GOT3 (cell line): ENCODE measurements at places on chromosomes 3 and 15.

- DNase-seq: no peak
These were observed 1013.3 kb downstream of the TUSC7 start for GRCh38 chr3:117722856-117723255.

GRCh38 chr3:129020691-129021090, 19.6 kb downstream of the EFCC1 start:
- no peak for DNase-seq

DNA sequence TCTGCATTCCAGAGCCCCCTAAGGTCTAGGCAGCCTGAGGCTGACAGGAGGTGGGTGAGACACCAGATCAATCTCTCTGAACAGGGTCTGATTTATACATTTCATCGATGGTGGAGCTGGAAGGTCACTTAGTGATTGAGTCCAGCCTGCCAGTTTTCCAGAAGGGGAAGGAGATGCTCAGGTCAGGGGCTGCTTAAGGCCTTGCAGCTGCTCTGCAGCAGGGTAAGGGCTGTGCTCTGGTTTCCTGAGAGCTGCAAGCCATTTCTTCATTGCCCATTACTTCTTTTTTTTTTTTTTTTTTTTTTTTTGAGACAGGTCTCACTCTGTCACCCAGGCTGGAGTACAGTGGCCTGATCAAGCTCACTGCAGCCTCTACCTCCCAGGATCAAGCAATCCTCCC, 10.7 kb downstream of the TADA3 start:
- DNase-seq: no peak

DNA sequence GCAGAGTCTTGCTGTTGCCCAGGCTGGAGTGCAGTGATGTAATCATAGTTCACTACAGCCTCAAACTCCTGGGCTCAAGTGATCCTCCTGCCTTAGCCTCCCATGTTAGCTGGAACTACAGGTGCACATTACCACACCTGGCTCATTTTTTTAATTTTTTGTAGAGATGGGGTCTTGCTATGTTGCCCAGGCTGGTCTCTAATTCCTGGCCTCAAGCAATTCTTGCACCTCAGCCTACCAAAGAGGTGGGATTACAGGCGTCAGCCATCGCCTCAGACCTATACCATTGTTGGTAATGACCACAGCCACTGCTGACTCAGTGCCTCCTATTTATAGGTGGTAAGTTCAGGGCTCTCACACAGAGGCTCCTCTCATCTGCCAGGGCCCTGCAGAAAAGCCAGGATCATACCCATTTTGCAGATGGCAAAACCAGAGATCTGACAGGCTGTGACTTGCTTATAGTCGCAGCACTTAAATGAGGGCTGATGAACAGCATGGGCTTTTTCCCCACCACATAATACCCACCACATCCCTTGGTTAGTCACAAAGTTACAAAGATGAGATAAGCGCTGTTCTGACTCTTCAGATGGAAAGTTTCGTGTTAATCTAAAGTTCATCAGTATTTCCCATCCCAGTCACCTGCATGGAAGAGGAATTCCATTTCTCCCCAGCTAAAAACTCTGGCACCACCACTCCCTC, 21.8 kb upstream of the SPATA12 start:
- no peak for DNase-seq

- DNase-seq: no peak
These were observed 43.5 kb upstream of the BDH1 start for GRCh38 chr3:197599089-197599765.

DNA sequence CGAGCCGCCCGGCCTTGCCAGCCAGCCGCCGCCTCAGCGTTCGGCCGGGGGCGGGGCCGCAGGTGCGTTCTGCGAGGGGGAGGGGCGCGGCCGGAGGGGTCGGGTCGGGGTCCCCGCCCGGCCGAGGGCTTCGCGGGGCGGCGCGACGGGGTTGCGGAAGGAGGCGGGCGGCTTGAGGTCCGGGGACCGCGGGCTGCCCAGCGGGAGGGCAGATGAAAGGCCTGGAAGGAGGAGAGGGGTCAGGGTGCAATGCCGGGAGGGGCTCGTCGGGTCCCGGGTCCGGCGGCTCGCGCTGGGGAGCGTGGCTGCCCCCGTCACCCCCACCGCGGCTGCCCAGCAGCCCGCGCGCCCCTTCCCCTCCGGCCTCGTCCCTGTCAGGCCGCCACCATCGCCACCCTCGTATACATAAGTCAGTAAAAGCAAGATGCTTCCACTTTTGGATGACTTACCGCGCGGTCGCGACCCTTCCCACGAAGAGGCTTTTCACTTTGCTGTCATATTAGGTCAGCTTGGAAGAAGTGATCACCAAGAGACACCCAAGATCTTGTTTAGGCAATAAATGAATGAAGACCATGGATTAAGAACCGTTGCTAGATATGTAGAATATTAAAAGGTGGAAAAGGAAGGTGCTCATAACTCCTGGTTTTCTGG, 620 bp upstream of the ANP32A start:
- DNase-seq: no peak

DNA sequence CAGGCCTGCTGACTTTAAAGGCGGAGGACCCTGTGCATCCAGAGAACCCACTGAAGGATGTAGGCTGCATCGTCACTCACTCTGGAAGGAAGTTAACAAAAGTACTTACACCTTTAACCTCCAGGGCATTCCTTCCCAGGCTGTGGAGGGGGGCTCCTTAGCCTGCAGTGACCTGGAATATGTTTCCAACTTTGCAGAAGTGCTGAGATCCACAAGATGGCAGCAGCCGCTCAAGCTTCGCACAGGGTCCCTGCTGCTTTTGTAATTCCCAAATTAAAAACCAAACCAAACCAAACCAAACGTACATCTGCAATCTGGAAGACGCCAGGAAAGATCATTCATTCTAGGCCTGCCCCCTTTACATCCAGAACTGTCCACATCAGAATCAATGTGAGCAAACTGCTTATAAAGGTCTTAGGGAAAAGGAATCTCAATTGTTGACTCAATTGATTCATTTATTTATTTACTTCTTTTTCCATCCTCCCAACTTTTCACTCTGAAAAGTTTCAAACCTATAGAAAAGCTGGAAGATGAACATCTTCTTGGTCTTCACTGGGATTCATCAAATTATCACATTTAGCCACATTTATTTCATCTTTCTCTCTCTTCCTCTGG, 70.5 kb upstream of the KLHL25 start:
- DNase-seq: no peak

DNA sequence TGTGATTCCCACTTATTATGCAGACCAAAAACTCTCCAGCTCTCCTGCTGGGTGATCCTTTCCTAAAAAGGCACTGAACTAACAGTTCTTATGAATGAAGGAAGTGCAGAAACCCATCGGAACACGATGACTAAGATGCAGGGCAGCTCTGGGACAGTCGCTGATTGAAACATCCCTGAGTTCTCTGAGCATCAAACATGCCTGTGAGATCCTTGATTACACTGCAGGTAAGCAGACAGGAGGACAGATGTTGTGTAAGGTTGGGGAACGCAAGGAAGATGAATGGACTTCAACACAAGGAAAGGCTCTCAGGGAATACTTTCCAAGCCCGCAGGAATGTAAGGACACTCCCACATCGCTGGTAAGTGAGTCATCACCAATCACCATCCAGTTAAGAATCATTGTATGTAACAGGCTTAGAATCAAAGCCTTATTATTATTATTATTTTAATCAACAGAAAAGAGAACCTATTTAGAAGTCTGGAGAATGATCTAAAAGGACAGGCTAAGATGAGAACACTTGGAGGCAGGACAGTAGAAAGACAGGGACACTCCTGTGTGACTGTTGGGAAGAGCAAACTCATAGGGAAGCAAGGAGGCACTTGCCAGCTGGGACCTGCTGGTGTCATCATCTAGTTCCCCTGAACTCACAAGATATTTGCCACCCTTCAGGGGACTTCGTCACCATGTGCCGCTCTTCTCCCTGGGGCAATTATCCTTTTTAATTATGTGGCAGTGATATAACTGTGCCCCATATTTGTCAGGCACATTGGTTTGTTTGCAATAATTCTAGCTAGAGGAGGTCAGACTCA, 26.0 kb downstream of the TMEM158 start:
- no peak for DNase-seq

- DNase-seq: no peak
These were observed 48.0 kb upstream of the WDR72 start for GRCh38 chr15:53807501-53807900.

DNA sequence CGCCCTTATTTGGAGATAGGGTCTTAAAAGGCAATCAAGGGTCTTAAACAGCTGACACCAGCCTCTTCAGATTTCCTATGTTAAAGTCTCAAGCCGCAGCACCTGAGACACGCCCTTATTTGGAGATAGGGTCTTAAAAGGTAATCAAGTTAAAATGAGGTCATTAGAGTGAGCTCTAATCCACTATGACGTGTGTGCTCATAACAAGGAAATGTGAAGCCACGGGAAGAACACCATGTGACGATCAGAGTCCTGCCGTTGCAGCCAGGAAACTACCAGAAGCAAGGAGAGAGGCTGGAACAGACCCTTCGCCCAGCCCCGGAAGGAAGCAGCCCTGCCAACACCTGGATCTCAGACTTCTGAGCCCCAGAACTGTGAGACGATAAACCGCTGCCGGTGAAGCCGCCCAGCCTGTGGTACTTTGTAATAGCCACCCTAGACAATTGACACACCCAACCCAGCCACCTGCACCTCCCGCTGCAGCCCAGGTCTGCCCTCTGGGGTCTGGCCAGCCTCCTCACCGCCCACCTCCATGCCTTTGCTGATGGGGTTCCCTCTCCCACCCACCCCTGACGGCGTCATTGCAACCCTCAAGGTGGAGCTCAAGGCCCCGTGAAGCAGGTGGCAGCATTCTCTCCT, 137.9 kb downstream of the MEGF11 start:
- DNase-seq: no peak

GRCh38 chr3:32910954-32911353, 40.5 kb upstream of the CCR4 start:
- DNase-seq: no peak

GRCh38 chr15:37891766-37892368, 42.6 kb upstream of the TMCO5A start:
- no peak for DNase-seq

DNA sequence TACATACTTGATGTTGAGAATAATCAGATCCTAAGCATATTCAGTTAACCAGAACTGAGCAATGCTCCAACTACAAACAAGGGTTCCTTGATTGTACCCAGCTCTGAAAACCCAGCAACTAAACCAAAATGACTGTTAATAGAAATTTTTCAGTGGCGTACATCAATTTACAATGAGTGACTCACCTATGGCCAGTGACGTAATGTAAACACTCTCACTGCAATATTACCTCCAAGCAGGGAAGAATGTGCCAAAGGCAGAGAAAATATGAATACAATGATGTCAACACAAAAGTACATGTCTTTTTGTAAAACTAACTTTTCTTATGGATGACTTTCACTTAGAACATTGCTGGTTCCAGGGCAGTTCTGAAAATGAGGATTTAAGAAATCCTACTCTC, 611.3 kb downstream of the EDEM1 start:
- DNase-seq: no peak

DNA sequence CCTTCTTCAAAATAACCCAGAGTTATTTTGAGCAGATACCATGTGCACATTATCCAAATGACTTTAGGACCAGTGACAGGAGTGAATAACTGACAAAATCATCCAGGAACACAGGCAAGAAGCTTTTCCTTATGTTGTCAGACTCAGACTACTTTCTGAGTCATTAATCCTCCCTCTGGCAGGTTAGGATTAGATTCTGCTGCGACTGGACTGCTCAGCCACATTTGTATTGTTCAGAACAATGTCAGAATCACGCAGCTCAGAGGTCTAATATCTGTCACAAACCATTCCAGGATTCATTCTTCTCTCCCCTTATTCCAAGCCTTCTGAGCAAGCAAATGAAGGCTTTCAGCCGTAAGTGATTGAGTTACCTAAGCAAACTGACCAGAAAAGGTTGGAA, 34.8 kb upstream of the FAM174B start:
- DNase-seq: no peak
